ENCODE measurements at places on chromosomes 6 and 20.

DNA sequence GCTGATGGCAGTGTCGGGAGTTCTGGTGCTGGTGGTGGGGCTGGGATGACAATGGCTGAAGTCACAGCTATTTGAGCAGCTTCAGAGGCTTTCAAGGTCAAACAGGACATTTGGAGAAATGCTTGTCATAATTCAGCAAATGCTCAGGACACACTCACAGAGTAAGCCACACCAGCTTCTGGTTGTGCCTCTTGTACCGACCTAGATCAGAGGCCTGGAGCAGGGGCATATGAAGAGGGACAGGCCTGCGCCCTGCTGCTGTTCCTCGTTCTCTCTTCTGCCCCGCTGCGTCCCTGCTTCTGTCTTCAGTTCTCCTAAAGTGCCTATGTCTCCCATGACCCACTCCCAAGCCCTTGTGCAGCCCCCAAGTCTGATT, 893 bp upstream of the PGC start:
- DNase-seq: no peak

DNA sequence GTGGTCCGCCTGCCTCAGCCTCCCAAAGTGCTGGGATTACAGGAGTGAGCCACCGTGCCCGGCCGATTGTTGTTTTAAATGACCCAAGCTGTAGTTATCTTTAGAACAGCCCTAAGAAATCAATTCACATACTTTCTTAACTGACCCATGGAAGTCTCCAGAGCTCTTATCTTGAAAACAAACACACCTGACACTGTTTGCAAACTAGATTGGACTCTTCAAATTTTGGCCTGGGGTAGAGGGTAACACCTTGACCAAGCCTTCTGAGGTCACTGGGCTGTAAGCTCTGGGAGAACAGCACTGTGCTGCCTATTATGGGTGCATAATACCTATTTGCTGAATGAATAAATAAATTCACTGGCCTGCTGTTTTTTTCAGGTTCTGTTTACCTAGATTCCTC, 190.6 kb downstream of the AIG1 start:
- DNase-seq: no peak

DNA sequence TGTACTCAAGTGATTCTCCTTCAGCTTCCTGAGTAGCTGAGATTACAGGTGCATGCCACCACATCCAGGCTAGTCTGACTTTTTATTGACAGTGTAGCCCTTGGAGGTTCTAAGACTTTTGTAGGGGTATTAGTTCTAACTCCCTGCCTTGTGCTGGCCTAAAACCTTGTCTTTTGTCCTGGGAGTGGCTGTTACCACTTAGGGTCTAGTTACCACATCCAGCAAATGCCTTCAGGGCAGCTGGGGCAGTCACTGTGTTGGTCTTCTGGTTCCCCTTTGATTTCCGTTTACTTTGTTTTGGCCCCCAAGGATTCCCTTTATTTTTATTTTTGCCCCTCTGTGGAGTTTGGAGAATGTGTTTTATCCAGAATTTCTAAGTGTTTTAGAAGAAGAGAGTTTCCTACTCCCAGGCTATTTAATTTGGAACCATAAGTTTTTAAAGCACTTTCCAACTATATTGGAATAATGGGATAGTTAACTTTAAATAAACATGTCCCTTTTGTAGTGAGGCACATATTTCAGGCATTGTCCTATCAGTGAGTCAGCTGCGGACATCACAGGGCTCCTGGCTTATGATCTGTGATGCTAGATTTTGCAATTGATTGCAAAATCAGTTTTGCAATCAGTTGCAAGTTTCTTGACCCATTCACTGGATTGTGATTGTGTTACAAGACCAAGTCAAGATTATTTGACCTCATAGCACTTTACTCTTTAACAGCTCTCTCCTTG, 25.0 kb downstream of the IL22RA2 start:
- no peak for DNase-seq

DNA sequence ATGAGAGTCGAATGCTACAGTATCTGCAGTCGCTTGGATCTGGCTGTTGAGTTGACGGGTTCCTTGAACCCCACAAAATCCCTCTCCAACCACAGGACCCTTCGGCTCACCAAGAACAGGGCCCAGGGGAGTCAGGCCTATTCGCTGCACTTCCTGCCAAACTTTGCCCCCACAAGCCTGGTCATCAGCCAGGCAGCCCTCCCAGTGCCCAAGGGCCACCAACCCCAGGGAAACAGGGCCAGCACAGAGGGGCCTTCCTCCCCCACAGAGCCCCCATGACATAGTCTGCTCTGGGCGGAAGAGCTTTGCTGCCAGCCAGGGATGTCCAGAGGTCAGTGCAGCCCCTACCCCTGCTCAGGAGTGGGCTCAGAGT, 34.5 kb upstream of the MRGBP start:
- no peak for DNase-seq

DNA sequence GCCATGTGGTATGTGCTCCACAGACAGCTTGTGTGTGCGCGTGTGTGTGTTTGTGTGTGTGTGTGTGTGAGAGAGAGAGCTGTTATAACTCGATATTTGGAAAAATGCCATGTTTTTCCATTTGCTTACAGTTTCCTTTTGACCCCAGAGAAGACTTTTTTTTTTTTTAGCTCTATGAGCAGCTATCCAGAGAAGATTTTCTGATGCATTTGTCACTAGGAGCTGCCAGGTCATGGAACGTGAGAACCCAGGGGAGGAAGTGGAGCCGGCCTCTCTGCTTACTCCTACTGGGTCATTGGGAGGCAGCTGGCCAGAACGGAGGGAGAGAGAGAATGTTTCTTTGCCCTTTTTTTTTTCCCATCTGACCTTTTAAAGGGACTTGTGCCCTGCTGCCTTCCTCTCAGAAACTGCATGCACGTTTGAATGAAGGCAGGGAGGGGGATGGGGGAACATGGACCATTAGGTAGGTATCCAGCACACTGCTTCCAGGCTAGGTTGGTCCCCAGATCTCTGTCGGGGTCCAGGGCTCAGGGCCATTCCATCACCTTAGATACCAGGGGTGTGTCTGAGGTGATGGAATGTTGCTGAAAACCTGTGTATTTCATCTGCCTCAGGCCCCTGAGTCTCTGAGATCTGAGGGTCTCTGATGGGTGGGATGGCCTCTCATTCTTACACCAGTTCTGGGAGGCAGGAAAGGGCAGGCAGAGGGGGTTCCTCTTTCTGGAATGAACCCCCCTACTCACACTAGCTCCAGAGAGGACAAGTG, 11.2 kb upstream of the MRPS18A start:
- DNase-seq: peak; percentile 47

GRCh38 chr6:27332692-27333641, 20.9 kb upstream of the POM121L2 start:
- DNase-seq: no peak

- DNase-seq: no peak
These were observed 57.5 kb upstream of the TOX2 start for GRCh38 chr20:43857127-43857526.

DNA sequence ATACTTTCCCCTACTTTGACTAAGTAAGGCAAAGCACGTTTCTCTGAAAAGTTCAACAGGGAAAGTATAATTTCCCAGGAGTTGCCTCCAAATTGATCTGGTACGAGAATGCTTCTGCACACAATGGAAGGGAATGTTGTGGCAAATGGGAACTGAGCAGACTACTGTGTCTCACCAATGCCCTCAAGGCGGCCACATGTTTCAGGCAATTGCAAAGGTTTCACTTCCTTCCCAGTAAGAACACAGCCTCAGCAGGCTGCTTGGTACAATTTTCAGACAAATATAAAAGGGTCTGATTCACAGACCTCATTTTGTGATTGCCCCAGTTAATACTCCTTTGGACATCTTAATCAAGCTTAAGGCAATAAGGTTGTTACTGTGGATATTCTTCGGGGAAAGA, 71.2 kb downstream of the KIAA0319 start:
- no peak for DNase-seq

- no peak for DNase-seq
These were observed 131.6 kb upstream of the ID4 start for GRCh38 chr6:19705606-19706005.

GRCh38 chr20:37348792-37349516, 3.0 kb downstream of the SRC start:
- no peak for DNase-seq

DNA sequence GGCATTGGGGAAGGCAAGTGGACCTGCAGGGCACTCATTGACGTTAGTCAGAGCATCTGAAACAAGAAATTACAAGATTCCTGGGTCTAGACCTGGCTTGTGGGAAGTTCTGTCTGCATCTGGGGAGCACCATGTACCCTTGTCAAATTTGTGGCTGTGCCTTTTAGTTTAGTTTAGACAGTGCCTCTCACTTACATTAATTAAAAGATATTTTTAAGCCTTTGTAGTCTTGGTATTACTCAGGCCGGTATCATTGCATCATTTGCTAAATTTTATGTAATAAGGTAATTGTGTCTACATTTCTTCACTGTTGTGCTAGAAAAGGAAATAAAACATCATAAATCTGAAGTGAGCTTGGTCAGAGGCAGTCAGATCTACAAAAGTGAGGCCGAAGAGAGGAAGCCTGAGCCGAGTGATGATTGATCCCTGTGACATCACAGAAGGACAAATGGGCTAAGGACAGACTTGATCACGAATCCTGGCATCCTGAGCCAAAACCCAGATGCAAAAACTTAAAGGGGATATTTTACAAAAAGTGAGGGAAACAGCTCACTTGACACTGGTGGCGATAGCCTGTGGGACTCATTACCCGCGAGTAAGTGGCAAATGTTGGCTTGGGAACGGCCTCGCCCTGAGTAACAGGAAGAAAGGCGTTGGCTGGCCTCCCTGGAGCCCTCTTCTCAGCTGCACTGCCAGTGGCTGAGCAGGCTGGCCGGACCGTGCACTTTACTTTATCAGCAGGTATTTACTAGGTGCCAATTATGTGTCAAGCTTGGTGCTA, 106.5 kb downstream of the TCP11 start:
- DNase-seq: no peak

GRCh38 chr20:31430568-31431115, 9.8 kb upstream of the DEFB123 start:
- DNase-seq: no peak

DNA sequence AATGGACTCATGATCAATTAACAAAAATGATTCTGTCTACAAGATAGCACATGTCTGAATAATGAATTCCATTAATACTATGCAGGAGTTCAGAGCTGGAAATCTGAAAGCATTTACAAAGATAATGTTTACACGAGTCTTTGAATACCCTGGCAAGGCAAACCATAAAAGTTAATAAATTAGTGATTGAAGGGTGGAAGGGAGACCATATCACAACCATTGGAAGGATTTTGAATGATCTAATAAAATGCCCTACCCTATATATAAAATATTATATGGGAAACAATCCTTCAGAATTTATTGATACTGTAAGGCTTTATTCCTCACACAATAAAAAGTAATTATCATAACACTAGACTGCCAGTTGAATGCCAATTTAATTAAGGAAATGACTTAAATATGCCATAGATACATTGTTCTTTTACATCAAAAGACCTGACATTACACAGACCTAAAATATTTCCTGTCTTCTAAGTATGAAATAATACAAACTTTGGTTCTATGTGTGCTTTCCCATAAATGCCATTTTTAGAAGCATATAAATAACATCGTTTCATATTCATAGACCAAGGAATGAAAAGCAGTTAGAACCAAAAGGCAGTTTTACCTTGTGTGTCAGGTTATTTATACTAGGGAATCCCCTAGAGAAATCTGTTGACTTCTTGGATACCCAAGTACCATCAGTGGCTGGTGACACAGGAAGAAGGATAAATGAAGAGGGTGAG, 249.2 kb upstream of the MARCKS start:
- DNase-seq: no peak

GRCh38 chr6:88298066-88298845, 132.1 kb upstream of the CNR1 start:
- DNase-seq: no peak

- peak; percentile 8 for DNase-seq
These were observed 343.8 kb upstream of the MMS22L start for GRCh38 chr6:97626671-97627441.

DNA sequence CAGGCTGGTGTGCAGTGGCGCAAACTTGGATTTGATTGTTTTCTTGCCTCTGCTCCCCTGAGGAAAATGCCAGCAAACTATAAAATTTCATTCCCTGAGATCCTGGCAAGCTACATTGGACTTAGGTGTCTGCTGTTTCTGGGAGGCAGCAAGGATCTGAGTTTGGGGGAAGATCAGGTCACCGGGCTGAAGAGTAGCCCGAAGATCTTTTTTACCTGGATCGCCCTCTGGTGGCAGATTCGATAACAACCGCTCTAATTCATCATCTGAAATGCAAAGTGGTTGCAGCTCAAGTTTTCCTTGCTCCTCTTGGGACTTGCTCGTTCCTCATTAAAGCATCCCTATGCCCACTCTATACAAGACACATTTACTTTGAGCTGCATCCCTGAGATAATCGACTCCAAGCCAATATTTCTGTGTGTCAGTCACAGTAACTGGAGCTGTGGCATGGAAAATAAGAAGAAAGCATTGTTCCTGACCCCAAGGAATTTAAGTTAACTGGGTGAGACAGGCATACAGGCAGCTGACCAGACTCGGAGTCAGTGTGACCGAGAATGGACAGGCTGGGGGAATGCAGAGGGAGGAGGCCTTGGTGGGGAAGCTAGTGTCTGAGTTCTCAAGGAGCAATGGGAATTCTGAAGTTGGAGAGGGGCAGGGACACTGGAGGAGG, 131.8 kb upstream of the PROKR2 start:
- DNase-seq: peak; percentile 45

- DNase-seq: peak; percentile 41
These were observed 50.2 kb upstream of the HINT3 start for GRCh38 chr6:125906158-125906998.

DNA sequence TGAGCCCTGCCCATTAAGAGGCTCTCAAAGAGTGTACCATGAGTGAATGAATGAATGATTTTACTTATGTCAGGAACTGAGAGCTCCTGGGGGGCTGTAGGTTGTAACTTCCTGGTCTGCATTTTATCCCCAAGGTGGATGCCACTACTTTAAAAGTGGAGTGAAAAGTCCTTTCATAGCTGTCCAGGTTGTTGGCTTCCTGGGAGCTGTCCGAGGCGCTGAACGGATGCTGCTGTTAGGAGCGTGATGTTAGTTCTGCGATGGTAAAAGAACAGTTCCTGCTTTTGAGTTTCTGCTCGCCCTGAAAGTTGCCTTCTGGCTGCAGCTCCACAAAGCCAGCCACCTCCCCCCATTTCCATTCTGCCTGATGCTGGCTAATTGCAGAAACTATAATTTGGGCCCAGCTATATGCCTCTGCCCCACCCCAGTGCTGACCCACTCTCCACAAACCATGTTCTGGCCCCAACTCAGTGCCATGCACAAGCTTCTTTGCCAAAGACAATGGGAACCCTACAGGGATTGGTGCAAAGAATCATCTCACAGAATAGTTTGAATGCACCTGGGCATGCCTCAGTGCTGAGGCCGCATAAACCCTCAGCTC, 330.9 kb upstream of the CDH4 start:
- DNase-seq: no peak

DNA sequence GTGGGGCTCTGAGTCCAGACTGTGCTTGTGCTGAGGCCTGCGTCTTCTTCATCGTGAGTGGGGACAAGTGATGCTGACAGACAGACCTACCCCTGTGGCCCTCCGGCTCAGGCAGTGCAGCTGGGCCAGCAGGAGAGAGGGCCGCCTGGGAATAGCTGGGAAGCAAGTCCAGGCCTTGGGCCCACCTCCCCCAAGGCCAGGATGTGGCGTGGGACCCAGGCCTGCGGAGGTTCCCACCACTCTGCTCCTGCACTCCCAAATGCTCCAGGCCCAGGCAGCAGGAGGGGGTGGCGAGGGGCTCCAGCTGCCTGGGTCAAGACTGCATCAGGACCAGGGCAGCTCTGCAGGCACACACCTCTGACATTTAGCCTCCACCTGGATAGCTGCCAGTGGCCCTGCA, 38.3 kb downstream of the DAAM2 start:
- DNase-seq: no peak

Data from hepatic stellate cell (primary cell).